Progenitor cell of endocrine pancreas (in vitro differentiated cells): ENCODE measurements at places on chromosomes 3 and 15.

DNA sequence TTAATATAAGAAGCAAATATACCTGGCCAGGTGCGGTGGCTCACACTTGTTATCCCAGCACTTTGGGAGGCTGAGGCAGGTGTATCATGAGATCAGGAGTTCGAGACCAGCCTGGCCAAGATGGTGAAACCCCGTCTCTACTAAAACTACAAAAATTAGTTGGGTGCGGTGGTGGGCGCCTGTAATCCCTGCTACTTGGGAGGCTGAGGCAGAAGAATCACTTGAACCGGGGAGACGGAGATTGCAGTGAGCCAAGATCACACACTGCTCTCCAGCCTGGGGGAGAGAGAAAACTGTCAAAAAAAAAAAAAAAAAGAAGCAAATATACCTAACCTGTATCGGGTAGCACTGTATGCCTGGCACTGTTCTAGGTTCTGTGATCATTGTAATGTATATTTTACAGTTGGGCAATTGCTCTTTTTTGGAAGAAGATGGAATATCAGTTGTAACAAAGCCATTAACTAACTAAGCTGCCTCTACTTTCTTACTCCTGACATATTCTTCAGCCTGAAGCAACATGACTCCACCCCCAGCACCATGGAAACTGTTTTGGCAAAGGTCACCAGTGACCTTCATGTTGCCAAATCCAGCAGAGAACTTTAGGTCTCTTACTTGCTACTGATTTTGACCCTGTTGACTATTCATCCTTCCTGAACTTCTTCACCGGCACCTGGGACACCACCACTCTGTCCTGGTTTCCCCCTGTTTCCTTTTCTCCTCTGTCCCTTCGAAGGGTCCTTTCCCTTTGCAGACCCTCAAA lies 203.8 kb downstream of the RPLP1 start:
- no peak for DNase-seq

- no peak for DNase-seq
Observed at GRCh38 chr15:40064231-40064894, 25.4 kb upstream of the SRP14 start.

DNA sequence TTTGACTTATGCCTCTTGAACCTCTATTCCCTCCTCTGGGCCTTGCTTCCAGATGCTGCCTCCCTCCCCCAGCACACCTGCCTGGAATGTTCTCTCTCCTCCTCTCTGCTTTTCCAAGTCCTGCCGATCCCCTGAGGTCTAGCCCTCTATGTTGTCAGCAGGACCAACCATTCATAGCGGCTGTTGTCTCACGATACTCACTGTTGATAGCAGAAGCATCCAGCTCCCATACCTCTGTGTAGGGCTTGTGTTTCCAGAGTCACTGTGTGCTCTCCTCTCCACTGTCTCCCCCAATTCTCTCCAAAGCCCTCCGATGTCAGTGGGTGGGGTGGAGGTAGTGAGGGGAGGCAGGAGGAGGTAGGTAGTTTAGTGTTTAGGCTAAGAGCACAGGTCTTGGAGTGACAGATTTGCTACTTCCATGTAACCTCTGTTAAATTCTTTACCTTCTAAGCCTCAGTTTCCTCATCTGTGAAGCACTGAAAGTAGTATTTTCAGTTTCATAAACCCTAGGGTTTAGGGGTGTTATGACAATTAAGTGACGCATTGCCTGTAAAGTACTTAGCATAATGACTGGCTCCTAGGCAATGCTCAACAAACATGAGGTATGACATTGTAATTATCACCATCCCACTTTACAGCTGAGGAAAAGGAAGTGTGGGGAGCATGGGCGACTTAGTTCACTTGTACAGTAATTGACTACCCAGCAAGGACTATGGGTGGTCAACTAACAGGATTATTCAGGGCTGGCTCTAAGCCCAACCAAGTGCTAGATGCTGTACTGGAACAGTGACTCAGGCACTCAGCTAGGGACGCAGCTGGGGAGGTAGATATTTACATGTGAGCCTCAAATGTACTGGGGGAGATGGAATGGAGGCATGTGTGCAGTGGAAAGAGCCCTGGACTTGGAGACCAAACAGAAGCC lies 122.8 kb downstream of the CACNA1D start:
- DNase-seq: no peak

DNA sequence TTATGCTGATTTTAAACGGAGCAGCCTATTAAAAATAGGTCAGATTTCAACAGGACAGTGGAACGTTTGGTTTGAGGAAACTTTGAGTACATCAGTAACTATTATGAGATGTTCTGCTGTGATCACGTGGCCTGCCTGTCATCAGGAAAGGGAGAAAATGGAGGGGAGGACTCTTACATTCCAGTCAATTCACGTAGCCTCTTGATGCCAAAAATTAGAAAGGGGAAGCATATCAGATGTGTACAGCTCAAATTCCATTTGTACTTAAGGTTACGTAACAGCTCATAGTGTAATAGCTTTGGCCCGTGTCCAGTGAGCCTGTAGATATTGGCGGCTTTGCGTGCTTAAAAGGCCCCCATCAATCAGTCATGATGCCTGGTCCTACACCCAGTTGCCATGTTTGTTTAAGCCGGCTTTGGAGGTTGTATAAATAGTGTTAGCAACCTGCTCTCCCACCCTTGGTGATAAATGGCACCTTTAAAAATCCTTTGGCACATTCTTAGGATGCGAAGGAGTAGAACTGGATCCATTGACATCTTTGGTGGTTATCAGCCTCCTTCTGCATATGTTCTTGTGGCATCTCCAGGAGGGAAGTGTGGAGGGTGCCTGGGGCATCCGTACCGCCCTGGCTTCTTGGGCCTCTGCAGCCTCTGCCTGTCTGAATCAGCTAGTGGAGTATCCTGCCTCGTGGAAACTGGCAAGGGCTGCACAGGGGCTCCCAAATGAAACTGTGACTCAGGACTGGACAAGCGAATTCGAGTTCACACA lies 163.9 kb downstream of the THSD4 start:
- DNase-seq: no peak

DNA sequence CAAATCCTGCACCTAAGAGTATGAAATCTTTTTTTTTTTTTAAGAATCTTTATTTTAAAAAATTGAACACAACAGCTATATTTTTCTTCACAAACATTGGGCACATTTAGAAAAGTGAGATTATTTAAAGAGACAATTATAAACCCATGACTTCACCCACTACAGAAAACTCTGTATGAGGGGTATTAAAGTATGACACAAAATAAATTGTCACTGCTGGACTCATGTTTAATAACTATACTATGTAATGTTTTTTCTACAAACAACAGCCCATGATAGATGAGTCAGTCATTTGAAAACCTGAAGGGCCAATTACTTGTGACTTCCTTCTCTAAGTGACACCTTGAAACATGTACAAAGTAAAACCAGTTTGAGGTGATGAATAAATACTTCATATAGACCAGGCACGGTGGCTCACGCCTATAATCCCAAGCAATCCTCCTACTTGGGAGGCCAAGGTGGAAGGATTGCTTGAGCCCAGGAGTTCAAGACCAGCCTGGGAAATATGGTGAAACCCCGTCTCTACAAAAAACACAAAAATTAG lies 36.0 kb downstream of the AQR start:
- no peak for DNase-seq

DNA sequence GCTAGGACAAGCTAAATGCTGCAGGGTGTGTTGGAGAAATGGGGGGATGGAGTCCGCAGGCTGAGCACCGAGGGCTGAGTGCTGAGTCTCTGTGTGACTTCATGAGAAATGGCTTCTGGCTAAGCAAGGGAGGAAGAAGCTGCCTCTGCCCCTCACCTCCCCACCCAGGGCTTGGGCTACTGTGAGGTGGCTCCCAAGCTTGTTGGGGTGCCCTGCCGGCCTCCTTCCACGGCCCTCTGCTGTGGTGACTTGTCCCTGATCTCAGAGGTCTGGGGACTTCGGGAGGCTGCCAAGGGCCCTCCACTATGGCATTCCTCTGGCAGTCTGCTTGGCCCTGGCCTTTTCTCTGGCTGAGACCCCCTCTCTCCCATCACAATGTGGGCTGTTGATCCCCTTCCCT lies 30.1 kb upstream of the RAD18 start:
- DNase-seq: no peak

- DNase-seq: no peak
Observed at GRCh38 chr3:21751886-21752285, 876 bp upstream of the ZNF385D start.

GRCh38 chr3:31546162-31546561 lies 13.4 kb downstream of the STT3B start:
- no peak for DNase-seq

DNA sequence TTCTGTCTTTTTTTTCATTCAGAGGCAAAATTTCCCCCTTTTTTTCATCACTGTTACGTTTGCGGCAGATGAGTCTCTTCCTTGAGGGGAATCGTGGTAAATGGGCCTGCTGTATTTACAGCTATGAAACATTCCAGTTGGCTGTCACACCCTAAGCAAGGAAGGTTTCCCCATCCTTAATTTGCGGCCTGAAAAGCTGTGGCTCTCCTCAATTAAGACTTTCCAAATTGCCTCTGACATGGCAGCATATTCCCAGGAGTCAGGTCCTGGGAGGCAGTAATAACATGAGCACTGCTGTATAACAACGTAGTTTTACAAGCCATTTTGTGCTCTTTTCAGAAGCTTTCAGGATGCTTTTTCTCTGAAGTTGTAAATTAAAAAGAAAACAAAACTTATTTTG lies 420.9 kb downstream of the LPP start:
- no peak for DNase-seq
